Stimulated activated CD8-positive, alpha-beta memory T cell treated with anti-CD3 and anti-CD28 coated beads, Interleukin-15, amount 100 ng/mL, for 24 hours (primary cell): ENCODE measurements at places on chromosomes 3 and 15.
A peak's percentile ranks its signal among the peaks of the same experiment; 100 is the strongest.

DNA sequence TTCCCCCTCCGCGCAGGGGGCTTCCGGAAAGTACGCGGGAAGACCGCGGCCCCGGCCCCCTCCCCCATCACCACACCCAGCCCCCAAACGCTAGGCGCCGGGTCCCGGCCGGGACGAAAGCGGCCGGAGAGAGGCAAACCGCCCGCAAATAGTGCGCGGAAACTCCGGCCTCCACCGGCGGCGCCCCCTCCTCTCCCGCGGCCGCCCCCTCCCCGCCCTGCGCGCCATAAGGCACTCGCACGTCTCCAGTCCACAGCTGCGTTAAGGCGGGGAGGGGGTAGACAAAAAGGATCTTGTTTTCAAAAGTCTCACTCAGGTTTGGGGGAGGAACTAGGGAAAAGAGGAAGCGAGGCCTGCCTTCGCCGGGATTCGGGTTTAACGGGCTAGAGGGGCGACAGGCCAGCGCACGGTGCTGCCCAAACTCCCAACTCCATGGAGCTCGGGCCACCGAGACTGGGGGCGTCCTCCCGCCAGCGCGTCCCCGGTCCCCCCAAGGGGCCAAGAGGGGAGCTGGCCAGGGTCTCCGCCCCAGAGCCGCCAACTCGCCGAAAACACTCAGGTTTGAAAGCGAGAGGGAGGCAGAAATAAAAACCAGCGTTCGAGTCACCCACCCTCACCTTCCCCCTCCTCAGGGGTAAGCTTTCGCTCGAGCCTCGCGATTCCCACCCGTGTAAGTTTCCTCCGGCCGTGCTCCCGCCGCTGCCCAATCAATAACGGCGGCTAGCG is 1.8 kb downstream of the ANP32A start:
- DNase-seq: peak; percentile 10

GRCh38 chr3:187813198-187813597 is 67.9 kb upstream of the BCL6 start:
- DNase-seq: no peak

GRCh38 chr3:43154980-43155379 is 49.1 kb upstream of the POMGNT2 start:
- no peak for DNase-seq

DNA sequence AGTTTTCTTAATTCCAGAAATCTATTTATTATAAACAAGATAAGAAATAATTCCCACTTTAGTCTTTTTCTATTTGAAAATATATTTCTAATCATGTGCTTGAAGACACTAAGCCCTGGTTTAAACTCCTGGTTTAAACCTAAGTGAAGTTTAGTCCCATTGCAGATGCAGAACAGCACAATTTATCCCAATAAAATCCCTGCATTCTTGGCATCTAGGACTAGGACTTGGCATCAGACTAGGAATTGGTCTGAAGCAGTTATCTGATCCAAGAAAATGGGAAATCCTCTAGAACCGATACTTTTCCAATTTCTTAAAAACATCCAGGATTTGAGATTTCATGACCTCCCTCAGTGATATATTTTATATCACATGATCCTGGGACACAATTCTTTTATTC is 168.8 kb upstream of the VEPH1 start:
- DNase-seq: no peak

DNA sequence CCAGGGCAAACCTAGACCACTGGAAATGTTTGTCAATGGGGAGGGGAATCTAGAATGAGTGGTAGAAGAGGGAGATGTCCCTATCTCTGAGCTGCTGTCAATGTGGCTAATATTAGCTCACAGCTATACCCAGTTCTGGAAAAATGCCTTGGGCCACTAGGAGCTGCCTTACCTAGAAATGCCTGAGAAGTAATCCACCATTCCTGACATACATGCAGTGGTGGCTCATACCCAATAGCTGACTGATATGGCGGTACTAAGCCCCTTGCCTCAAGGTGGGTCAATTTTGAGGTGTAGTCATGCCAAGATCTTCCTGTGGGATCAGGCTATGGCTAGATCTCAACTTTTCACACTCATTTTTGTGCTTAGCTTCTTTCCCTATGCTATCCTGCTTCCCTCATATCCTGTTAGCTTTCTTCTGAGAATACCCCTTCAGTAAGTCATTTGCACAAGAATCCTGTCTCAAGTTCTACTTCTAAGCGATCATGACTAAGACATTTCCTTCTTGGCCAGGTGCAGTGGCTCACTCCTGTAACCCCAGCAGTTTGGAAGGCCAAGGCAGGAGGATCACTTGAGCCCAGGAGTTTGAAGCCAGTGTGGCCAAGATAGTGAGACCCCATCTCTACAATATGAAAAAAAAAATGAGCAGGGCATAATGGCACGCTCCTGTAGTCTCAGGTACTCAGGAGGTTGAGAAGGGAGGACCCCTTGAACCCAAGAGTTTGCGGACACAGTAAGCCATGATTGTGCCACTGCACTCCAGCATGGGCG is 49.1 kb upstream of the RFX7 start:
- DNase-seq: no peak

DNA sequence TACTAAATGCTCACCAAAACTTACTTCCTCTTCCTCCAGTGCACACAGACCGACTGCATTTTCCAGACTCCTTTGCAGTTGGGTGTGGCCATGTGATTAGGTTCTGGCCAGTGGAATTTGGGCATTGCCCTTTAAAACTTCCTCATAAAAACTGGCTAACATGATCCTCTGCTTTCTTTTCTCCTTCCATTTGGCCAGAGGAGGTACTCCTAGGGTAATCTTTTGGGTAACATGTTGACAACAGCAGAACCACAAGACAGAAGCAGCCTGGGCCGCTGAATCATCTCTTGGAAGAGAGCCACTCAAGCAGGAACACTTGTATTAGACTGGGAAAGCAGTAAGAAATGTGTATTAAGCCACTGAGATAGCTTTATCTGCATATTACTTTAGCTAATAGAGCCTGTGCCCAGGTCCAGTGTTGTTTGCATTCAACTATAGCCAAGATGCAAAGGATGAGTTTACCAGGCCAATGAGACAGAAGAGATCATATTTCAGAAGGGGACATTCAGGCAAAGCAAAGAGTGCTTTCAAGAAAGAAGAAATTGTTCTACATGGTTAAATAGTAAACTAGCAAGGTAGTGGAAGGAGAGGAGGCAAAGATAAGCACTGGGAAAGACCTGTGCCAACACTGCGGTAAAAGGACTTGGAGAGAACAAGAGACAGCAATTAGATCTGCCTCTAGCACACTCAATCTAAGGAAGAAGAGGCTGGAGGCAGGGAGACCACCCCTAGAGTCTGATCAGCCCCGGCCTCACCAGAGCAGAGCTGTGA is 79.8 kb downstream of the PLCH1 start:
- DNase-seq: no peak

DNA sequence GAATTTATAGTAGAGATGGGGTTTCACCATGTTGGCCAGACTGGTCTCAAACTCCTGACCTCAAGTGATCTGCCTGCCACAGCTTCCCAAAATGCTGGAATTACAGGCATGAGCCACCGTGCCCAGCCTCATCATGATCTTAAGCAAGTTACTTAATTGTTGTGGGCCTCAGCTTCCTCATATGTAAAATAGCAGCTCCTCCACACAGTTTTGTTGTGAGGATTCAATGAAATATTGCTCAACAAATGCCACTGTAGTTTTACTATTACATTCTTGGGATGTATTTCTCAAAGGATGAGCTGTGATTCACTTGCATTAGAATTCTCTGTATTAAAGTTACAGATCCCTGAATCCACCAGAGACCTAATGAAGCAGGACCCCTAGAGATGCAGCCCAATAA is 168.8 kb downstream of the ADAMTS9 start:
- DNase-seq: no peak

GRCh38 chr3:126903521-126903920 is 79.4 kb upstream of the PLXNA1 start:
- DNase-seq: no peak

DNA sequence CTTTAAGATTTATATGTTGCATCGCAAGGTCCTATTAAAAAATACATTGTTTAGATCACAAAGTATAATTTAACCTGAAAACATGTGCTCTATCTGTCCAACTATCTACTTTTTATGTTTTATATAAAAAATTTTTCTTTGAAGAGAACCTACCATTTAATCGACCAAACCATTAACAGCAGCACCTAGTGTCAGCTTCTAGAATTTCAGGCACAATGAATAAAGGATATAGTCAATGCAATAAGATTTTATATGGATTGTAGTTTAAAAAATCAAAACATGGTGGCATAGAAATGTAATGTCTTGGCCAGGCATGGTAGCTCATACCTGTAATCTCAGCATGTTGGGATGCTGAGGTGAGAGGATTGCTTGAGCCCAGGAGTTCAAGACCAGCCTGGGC is 313.7 kb downstream of the GAP43 start:
- no peak for DNase-seq

GRCh38 chr15:52199271-52199670 is 8.1 kb upstream of the GNB5 start:
- DNase-seq: no peak

GRCh38 chr15:73888224-73889041 is 15.1 kb downstream of the TBC1D21 start:
- DNase-seq: no peak

GRCh38 chr15:47987908-47988532 is 132.8 kb upstream of the SLC24A5 start:
- no peak for DNase-seq

GRCh38 chr15:44482090-44482489 is 54.7 kb downstream of the CTDSPL2 start:
- DNase-seq: no peak

GRCh38 chr3:4270720-4271119 is 32.4 kb upstream of the SETMAR start:
- no peak for DNase-seq

GRCh38 chr3:190076601-190077394 is 43.9 kb downstream of the P3H2 start:
- no peak for DNase-seq

GRCh38 chr3:118607915-118608820 is 426.5 kb downstream of the IGSF11 start:
- no peak for DNase-seq

DNA sequence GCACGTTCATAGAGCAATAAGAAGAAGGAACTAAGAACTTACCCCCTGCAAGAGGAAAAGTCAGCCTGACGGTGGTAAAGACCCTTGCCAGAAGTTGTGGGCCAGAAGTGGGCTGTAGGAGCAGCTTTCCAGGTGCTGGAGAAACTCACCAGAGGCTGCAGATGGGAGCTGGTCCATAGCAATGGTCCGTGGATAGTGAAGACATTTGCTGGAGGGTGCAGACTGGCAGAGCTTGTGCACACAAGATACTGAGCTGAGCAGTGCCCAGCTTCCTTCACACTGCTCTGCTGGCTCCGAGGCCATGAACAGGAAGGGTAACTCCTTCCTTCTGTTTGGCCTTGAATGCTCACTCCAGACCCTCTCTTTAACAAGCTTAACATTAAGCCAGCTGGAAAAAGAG is 149.8 kb upstream of the BNIP2 start:
- no peak for DNase-seq

- DNase-seq: no peak
These were observed 120.1 kb upstream of the ARHGEF3 start for GRCh38 chr3:56921573-56922453.

DNA sequence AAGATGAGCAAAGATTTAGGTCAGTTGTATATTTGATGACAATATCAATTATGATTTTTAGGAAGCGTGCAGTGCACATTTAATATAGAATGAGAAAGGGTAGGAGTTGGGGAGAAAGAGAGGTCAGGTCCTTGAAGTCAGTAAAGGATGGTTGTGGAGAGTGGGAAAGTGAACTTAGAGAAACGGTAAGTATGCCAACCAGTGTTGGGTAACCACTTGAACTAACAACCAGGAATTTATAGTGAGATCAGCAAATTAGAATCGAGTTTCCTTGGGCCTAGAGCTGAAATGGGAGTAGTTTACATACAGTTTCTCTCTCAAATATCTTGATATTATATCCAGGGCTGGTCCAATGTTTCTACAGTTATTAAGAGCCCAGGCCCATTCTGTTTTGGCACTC is 188.5 kb upstream of the RBMS3 start:
- DNase-seq: no peak

DNA sequence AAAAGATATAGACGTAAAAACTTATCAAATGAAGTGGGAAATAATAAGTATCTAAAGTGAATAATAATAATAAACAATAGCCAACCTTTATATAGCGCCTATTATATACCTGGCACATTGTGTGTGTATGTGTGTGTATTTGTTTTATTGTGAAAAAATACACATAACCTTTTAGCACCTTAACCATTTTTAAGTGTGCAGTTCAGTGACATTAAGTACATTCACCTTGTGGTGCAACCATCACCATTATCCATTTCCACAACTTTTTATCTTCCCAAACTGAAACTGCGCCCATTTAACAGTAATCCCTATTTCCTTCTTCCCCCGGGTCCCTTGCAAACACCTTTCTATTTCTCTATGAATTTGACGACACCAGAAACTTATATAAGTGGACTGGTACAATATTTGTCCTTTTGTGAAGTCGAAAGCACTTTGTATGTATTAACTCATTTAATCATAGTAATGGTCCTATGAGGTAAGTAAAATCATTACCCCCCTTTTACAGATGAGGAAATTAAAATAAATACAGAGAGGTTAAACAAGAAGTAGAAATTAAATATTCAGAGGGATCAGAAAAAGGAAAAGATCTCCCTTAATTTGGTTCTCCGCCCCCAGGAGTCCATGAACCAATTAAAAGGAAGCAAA is 33.5 kb downstream of the GJD2 start:
- DNase-seq: no peak

- no peak for DNase-seq
These were observed 63.0 kb downstream of the TMEM44 start for GRCh38 chr3:194570235-194570634.

DNA sequence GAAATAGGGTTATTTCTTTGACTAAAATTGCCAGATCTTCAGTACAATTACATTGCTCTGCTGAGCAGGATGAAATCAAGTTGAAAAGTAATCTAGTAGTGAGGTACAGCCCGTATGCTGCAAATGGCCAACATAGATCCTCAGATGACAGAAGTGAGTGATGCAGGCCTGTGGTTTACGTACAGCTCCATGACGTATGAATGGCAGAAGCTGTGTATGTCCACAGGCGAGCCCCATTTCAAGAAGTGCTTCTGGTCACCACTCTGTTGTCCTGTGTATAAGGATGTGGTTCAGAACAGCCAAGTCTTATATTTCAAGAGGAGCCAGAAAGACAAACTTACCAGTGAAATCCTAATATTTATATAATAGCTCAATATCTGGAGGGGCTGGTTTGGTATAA is 9.2 kb downstream of the CD86 start:
- no peak for DNase-seq

DNA sequence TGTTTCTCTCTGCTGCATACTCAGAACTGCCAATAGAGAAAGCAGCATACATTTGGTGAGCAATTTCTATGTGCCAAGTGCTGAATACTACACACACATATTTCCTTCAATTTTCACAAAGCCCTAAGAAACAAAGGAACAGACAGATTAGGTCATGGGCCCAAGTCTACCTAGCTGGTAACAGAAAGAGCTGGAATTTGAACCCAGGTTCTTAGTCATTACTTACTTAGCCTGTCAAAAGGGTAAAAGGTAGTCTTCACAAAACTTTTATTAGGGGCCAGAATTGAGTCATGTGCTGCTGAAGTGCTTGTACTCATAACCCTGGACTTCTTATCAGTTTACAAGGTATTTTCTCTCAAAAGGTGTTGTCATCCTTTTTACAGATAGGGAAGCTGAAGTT is 10.4 kb upstream of the ABHD17C start:
- DNase-seq: no peak

GRCh38 chr3:152269831-152270734 is 1.4 kb downstream of the MBNL1 start:
- no peak for DNase-seq

GRCh38 chr3:142275856-142276255 is 50.5 kb upstream of the GK5 start:
- no peak for DNase-seq
